Endothelial cell (in vitro differentiated cells): ENCODE measurements at places on chromosomes 2 and 18. TPM values are rescaled to one million over a fixed set of nuclear protein-coding genes. Genes with fewer than 3 reads are reported as not detected.

- DNase-seq = no peak
- H3K27me3 ChIP-seq = no peaks in the 10 kb centered on the region
- no peak overlapping the region for H3K27ac ChIP-seq
- H3K36me3 ChIP-seq = no peaks in the 10 kb centered on the region
- H3K4me1 ChIP-seq = peaks cover 9% of the 10 kb centered on the region
Measured at GRCh38 chr2:479490-480176, 191.7 kb upstream of the ALKAL2 start.

KATNAL2 gene
- 7.9 TPM for total RNA-seq

CHRNG gene
- total RNA-seq = not detected

- H3K27ac ChIP-seq = no peak overlapping the region
- H3K27me3 ChIP-seq = peaks cover 8% of the 10 kb centered on the region
- H3K4me3 ChIP-seq = no peak overlapping the region
- DNase-seq = no peak
- H3K36me3 ChIP-seq = no peaks in the 10 kb centered on the region
Measured at GRCh38 chr2:42961961-42962360, 169.6 kb upstream of the HAAO start.

ALK gene
- 0.05 TPM for total RNA-seq

DNA sequence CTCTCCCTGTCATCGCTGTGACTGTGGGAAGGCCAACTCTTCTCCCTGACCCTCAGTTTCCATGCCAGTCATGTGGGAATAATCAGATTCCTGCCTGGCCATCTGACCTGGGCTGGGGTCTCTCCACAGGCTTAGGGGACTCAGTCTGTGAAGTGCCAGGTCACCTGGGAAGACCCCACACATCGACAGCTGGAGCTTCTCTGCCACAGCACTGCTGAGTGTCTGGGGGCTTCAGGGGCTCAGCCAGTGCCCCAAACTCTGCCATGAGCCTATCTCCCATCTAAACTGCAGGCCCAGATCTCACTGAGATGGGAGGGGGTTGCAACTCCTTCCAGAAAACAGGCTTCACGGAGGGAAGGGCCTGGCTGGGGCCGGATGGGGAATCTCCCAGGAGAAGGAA lies 42.0 kb upstream of the OTOS start:
- peaks cover 3% of the 10 kb centered on the region for H3K27me3 ChIP-seq
- no peaks in the 10 kb centered on the region for H3K36me3 ChIP-seq
- no peak overlapping the region for H3K27ac ChIP-seq
- DNase-seq = no peak
- no peaks in the 10 kb centered on the region for H3K4me1 ChIP-seq
- H3K4me3 ChIP-seq = no peak overlapping the region

GRCh38 chr2:233082931-233083755 lies 23.0 kb downstream of the INPP5D start:
- peaks cover 10% of the 10 kb centered on the region for H3K27me3 ChIP-seq
- H3K36me3 ChIP-seq = peaks cover 50% of the 10 kb centered on the region
- H3K4me1 ChIP-seq = peaks cover 80% of the 10 kb centered on the region

VPS4B gene
- 43.1 TPM for total RNA-seq
